Left lung (tissue), 14 donors: ENCODE measurements at places on chromosomes 11 and 22. TPM values are rescaled to one million over a fixed set of nuclear protein-coding genes. Genes with fewer than 3 reads are reported as not detected.

Gene OR5L1
- total RNA-seq = not detected

Gene CYP2D6
- total RNA-seq = 1.1 TPM

Gene F2
- not detected for total RNA-seq

Gene FUT4
- 6.2 TPM for total RNA-seq

Gene TRPM5
- total RNA-seq = not detected

Gene OR2AG2
- 0.20 TPM for total RNA-seq

Gene SCGB1A1
- total RNA-seq = 397 TPM

Gene OR4A15
- not detected for total RNA-seq

Gene FGF4
- total RNA-seq = not detected

Gene ALDH3B2
- total RNA-seq = 0.79 TPM

Gene GRIA4
- not detected for total RNA-seq

Gene ANO5
- 4.6 TPM for total RNA-seq

Gene OVCH2
- 4.6 TPM for total RNA-seq

Gene MMP8
- total RNA-seq = 4.6 TPM

Gene OR4P4
- not detected for total RNA-seq

Gene BIK
- total RNA-seq = 3.1 TPM

Gene ALG8
- 32.2 TPM for total RNA-seq

Gene STK33
- 16.9 TPM for total RNA-seq

Gene VEGFB
- total RNA-seq = 132 TPM

Gene FGF19
- total RNA-seq = not detected

Gene P2RY6
- 4.8 TPM for total RNA-seq

Gene LRRC74B
- total RNA-seq = not detected

Gene SCN3B
- total RNA-seq = 0.86 TPM

Gene APOC3
- not detected for total RNA-seq

Gene SCGB2A2
- not detected for total RNA-seq

Gene TUBA8
- 0.79 TPM for total RNA-seq

Gene BTBD10
- 24.8 TPM for total RNA-seq

Gene OR51I2
- total RNA-seq = not detected

Gene TEX54
- total RNA-seq = not detected

Gene BACE1
- 39.5 TPM for total RNA-seq

Gene SMIM35
- total RNA-seq = not detected

Gene HBB
- total RNA-seq = 247 TPM

Gene NEAT1
- total RNA-seq = 1,441 TPM

Gene ROM1
- total RNA-seq = 5.2 TPM

Gene ACTN3
- total RNA-seq = 0.16 TPM

Gene SCGB1D2
- not detected for total RNA-seq

Gene GAL3ST3
- not detected for total RNA-seq

Gene TPBGL
- 0.70 TPM for total RNA-seq

Gene CDON
- total RNA-seq = 10.7 TPM

Gene PHF21B
- 0.24 TPM for total RNA-seq

Gene SOX6
- 4.7 TPM for total RNA-seq

Gene OR8D1
- total RNA-seq = not detected

Gene HIC2
- 4.1 TPM for total RNA-seq

Gene PUS3
- total RNA-seq = 12.6 TPM

Gene IL17RA
- total RNA-seq = 29.3 TPM

Gene TSPAN32
- total RNA-seq = 6.2 TPM
